ENCODE measurements at places on chromosomes 3 and 15.

DNA sequence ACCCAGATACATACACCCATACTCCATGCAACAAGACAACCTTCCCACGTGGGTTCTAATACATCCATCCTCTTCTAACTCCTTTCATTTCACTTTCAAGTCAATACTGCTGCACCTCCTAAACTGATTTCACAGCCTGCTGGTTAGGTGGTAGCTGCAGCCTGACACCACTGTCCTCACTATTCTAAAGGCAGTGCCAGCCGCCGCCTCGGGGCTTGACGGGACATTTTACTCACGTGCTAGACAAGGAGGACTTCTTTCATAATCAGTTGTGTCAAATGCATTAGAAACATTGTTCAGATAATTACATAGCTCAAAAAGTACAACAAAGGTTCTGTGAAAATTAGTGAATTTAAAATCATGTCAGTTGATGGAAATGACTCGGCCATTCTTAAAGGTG is 6.3 kb downstream of the UROC1 start:
- DNase-seq: no peak

DNA sequence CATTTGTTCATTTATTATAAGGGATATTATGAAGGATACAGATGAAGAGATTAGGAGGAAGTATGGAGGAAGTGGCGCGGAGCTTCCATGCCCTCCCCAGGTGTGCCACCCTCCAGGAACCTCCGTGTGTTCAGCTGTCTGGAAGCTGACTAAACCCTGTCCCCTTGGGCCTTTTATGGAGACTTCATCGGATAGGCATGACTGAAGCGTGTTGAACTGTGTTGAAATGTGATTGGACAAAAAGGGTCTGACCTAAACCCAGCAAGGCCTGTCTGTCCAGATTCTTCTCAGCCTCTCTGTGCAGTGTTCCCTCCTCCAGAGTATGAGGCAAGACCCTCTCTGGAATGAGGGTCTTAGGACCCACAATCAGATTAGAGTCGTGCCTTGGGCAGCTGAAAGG is 31.7 kb downstream of the HACD3 start:
- peak; percentile 58 for DNase-seq

- DNase-seq: no peak
Measured at GRCh38 chr3:45787551-45787950, 8.8 kb downstream of the SLC6A20 start.

GRCh38 chr3:2567451-2567850 is 468.8 kb downstream of the CNTN4 start:
- no peak for DNase-seq

DNA sequence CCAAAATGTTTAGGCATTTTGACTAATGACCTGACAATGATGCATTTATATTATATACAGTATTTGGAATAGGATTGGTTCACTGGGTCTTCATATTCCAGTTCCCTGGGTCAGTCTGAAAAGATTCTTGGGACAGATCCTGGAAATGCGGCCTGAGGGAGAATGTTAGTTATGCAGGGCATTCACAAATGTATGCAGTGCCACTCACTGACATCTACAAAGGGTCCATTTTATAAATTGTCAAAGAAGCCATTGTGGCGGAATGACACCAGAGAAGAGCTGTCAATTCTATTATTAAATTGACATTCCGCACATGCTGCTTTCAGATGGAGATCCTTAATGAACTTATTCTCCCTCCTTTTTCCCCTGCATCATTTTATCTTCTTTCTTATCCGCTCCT is 176.6 kb downstream of the VGLL3 start:
- no peak for DNase-seq

- no peak for DNase-seq
Measured at GRCh38 chr3:43432462-43432861, 146.1 kb downstream of the SNRK start.

GRCh38 chr15:94075349-94075748 is 156.0 kb upstream of the MCTP2 start:
- DNase-seq: no peak

DNA sequence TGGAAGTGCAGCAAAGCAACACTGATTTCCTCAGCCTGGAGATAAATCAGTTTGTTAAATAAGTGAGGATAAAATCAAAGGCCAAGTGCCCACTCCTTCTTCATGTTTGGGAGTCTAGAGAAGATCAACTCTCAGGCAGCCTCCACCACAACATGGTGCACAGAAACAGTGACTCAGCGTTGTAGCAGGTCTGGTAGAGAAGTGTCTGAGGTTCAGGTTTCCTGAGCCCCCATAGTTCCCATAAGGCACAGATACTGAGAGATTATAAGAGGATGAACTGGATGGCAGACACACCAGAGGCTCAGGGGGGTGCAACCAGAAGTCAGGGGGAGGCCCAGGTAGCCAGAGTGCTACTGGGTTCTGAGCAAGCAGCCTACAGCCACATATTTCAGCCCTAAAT is 166.7 kb downstream of the FRMD5 start:
- DNase-seq: peak; percentile 33

DNA sequence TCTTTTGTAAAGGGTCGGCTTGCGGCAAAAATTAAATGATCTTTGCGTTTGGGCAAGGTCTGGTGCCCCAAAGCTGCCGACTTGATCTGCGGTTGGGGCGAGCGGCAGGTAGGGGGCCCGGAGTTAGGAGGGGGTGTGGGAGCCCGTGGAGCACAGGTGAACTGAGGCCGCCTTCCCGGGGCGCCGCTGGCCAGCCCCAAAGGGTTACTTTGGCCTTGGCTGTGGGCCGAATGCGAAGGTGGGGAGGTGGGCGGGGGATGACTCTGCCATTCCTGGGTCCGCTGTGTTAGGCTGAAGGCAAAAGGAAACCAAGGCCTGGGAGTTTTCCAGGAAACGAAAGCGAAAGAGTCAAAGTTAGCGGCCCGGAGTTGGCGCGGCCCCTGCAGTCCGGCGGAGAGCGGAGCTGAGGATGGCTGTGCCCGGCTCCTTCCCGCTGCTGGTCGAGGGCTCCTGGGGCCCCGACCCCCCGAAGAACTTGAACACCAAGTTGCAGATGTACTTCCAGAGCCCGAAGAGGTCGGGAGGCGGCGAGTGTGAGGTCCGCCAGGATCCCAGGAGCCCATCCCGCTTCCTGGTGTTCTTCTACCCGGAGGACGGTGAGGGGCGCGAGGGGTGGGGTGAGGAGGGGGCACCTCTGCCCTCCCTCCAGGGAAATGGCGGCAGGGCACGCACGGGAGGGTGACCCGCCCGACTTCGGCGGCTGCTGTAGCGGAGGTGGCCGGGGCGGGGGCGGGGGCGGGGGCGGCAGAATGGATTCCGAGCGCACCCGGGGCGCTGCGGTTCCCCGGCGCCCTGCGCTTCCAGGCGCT is at the start of gene PARP14:
TSS of gene PARP14 (plus strand) at position 365 of the 809 bp plus-strand sequence. CDS start at position 410, 45 bp downstream.
- DNase-seq: peak; percentile 57

- DNase-seq: no peak
Measured at GRCh38 chr3:48411606-48412374, 18.1 kb downstream of the PLXNB1 start.

DNA sequence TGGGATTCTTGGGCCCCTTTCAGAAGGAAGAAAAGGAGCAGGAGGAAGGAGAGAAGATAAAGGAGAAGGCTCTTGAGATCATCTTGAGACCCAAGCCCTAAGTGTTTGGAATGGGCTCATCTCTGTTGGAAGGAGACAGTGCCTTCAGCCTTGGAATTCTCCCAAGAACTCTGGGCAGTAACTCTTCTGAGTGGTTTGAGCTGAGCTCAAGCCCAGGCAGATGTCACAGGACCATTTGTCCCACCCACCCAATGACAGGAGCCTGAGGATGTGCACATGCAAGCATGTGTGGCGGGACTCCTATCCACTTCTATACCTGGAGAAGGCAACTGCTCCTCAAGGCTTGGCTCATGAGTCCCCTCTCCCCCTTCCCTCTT is 14.6 kb upstream of the TMEM40 start:
- DNase-seq: no peak

- DNase-seq: no peak
Measured at GRCh38 chr3:49656541-49657112, 17.5 kb upstream of the APEH start.

DNA sequence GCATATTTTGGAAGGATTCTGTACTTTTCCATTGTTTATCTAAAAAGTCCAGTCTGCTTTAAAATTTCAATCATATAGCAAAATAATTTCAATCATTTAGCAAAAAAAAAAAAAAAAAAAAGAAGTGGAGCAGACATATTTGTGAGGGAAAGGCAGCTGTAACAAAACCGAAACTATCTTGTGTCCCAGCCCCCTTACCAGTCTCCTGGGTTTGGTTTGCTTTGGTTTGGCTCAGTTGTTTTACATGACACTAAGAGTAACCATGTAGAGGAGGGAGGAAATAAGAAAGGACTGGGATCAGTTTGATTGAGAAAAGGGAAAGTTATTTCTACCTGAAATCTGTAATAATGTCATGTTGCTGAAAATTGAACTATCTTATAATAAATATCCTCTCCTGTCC is 158.8 kb upstream of the GADL1 start:
- DNase-seq: no peak

- DNase-seq: peak; percentile 70
Measured at GRCh38 chr15:62125773-62126172, 39.3 kb downstream of the C2CD4B start.

GRCh38 chr15:33547876-33548275 is 237.1 kb downstream of the RYR3 start:
- DNase-seq: peak; percentile 78

- DNase-seq: no peak
Measured at GRCh38 chr15:85280203-85280602, 100.2 kb upstream of the AKAP13 start.

DNA sequence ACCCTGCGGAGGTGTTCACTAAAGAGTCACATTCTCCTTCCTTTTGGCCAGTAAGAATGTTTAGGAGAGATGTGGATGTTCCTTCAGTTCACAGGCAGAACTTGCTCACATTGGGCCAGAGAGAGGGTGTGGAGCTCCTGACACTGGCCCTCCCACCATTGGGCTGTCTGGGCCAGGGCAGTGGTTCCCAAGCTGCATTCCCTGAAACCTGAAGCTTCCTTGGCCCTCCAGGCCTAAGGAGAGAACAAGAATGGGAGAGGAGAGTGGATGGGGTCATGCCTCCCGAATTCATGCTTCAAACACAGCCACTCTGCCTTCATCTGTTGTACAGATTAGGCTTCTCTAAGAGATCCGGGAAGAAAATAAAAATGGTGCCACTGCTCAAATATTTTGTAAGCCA is 257.4 kb downstream of the RORA start:
- DNase-seq: no peak

- DNase-seq: no peak
Measured at GRCh38 chr3:153484842-153485241, 322.8 kb downstream of the RAP2B start.

GRCh38 chr3:162122405-162122804 is 625.8 kb downstream of the OTOL1 start:
- DNase-seq: no peak

DNA sequence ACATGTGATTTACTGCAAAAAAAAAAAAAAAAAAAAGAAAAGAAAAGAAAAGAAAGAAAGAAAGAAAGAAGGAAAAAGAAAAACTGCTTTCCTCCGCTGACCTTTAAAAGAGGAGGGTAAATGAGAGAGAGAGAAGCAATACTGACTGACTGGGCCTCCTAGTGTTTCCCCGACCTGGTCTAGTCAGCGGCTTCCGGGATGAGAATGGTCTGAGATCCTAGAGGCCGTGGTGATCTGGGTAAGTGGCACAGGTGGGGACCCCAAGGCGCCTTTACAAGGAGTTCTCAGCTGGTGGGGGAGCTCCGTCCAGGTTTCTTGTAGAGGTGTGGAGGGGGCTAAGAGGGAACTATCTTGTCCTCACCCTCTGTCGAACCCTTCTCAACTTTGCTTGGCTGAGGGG is 223.1 kb downstream of the MEIS2 start:
- DNase-seq: no peak

GRCh38 chr15:87944050-87944449 is 312.5 kb downstream of the NTRK3 start:
- DNase-seq: no peak

All from renal cortical epithelial cell (primary cell).